ENCODE measurements at places on chromosomes 3 and 15.

GRCh38 chr15:66071921-66072295 is 181.6 kb downstream of the MEGF11 start:
- no peak for DNase-seq

GRCh38 chr15:28127036-28127435 is 27.9 kb upstream of the OCA2 start:
- no peak for DNase-seq

GRCh38 chr3:102114264-102114979 is 265.1 kb downstream of the NFKBIZ start:
- DNase-seq: no peak

DNA sequence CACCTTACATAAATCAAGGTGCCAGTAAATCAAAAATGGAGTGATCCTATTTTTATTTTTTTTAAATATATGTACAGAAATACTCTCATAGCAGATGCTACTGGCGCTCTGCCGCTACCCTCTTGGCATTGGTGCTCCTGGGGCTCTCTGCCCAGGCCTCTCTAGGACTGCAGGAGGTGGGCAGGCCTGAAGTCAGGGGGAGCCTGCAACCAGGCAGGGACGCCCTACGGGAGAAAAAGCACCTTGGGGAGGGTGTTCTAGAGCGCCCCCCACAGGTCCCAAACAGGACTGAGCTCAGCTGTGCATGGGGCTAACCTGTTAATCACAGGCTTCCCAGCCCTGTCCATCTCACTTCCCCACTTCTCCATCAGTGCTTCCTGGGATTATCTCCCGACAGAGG is 192.5 kb downstream of the SHQ1 start:
- DNase-seq: no peak

DNA sequence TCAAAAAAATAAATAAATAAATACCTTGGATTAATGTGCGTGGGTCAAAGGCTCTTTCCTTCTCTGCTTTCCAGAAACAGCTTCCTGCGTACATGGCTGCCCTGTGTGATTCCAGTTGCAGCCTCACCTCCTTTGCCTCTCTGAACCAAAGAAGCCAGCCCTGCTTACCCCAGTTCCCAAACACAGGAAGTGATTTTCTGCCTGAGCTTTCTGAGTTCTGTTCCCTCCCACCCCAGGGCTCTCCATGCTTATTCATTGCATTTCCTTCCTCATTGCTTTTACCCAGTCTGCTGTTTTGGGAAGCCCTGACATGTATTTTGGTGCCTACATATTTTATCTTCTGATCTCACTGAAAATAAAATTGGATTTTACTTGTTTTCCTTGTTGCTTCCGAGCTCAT is 15.4 kb downstream of the ZSCAN2 start:
- no peak for DNase-seq
